Pulmonary artery endothelial cell (primary cell): ENCODE measurements at places on chromosomes 12 and 14. TPM values are rescaled to one million over a fixed set of nuclear protein-coding genes. Genes with fewer than 3 reads are reported as not detected.

DNA sequence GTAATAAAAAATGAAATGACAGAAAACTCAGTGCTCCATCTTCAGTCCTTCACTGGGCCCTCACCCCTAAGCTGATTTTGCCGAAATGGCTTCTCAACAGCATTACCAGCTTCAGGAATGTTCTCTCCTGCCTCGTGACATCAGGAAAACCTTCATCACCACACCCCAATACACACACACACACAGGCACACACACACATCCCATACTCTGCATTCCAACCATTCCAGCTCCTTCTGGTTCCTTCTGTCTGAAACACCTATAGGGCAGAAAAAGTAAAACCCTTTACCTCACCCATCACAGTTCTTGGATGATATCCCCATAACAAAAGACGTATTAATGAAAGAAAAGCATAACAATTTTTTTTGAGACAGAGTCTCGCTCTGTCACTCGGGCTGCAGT lies 75.9 kb downstream of the CCDC60 start:
- DNase-seq = no peak

B4GALNT3 gene
- total RNA-seq = not detected in 2 replicates

GRCh38 chr12:113239288-113239771 lies 18.1 kb downstream of the TPCN1 start:
- DNase-seq = no peak

DNA sequence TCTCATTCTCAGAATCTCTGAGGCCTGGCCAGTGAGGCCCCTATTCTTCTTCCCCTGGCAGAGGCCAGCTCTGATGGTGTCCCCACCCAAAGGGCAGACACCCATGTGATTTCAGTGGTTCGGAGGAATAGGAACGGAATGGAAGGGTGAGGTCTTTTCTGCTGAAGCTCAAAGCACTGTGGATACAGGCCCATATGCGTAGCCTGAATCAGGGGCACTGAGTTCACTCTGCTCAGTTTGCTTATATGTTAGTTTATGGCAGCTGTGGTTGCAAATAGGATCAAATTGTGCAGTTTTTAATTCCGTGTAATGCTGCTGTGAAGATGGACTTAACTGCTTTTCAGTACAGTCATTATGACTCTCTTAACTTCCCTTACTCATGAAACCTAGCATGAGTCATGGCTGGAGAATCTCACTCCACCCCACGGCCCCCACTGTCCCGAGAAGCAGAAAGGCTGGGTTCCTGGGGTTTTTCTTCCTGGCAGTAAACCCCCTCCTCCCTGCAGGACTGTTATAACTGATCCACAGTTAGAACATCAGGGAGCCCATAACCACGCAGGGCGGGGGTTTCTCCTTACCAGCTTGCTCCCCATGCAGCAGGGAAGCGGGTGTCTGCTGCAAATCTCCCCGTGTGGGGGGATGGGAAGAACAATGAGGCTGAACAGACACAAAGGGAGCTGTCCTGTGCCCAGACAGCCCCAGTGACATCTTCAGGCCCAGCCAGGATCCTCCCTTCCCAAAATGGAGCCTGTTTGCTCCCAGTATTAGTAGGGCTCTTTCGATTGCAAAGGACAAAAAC lies 122.7 kb downstream of the SLC38A6 start:
- DNase-seq = peak; percentile 88

DNA sequence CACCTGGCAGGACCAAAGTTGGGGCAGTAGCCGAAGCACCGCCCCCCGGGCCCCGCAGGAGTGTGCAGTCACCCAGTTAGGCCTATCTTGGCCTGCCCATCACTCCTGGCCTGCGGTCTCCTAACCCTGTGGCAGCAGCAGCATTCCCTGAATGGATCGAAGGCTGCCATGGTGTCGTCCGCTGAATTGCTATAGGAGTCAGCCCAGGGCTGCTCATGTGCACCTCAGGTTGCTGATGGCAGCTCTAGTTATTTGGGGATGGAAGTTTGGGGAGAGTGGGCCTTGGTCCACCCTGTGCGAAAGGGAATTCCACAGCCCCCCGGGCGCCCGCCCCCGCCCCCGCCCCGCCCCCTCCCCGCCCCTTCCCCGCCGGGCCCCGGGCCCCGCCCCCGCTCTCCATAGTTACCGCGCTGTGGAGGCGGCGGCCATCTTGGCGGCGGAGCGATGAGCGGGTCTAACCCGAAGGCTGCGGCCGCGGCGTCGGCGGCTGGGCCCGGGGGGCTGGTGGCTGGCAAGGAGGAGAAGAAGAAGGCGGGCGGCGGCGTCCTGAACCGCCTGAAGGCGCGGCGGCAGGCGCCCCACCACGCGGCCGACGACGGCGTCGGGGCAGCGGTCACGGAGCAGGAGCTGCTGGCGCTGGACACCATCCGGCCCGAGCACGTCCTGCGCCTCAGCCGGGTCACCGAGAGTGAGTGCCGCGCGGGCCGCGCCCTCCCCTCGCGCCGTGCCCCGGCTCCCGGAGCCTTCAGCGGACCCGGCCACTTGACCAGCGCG lies at the start of gene UNC119B:
TSS of gene UNC119B (plus strand) at position 428 of the 774 bp plus-strand sequence. CDS start at position 445, 17 bp downstream.
- DNase-seq = no peak

FOXG1 gene
- total RNA-seq = 0.04 and 0.26 TPM in 2 replicates

MYO1H gene
- not detected in 2 replicates for total RNA-seq

DNA sequence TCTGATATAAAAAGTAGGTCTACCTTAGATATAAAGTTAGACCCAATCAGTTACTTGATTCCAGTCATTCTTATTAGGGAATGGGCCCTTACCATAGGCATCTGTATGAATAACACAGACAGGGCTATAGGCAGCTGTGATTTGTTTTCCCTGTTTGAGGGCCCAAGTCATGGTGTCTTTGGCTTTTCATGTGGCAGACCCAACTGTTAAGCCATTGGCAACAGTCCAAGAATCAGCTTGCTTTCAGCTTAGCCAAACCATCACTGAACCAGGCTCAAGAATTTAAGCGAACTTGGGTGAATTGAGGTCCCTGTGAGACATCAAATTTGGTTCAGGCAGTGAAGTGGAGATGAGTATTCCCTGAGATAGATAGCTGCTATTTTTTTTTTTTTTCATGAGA lies 111.2 kb downstream of the LRRIQ1 start:
- no peak for DNase-seq

GRCh38 chr14:101230851-101231550 lies 327.5 kb upstream of the RTL1 start:
- DNase-seq = no peak

IL25 gene
- not detected in 2 replicates for total RNA-seq

KCNC2 gene
- total RNA-seq = not detected in 2 replicates

RBMS2 gene
- total RNA-seq = 21.6 and 25.7 TPM in 2 replicates

DNA sequence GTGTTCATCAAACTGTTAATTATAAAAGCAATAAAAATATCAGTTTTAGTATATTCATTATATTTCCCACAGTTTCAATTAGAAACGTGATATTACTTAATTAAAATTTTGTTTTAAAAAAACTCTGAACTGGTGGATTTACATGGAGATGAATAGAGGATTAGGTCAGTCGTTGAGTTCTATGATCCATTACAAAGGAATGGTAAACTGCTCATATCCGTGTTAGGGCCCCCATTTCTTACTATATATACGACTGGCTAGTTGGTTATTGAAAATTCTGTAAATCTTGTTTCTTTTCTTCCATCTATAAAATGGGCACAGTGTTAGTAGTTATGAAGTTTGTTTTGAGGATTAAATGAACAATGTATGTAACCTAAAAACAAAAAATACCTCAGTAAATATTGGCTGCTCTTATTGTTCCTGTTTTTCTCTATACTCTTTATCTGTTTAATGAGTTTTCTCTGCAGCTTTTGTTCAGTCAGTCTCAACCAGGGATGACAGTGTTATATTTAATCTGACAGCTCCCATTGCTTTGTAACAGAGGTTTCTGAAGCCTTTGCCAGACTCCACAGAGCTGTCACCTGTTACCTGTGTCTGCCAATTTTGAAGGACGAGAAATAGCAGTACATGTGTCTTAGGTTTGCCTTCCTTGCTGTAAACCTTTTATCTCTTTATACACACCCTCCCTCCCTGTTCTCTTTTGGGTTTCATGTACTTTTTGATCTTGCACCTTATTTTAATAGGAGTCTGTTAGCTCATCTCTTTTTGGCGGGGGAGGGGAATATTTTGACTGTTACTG lies 41.5 kb downstream of the FRS2 start:
- no peak for DNase-seq

ACRBP gene
- total RNA-seq = 0.11 and 0.26 TPM in 2 replicates

ELK3 gene
- total RNA-seq = 22.0 and 31.9 TPM in 2 replicates

DNA sequence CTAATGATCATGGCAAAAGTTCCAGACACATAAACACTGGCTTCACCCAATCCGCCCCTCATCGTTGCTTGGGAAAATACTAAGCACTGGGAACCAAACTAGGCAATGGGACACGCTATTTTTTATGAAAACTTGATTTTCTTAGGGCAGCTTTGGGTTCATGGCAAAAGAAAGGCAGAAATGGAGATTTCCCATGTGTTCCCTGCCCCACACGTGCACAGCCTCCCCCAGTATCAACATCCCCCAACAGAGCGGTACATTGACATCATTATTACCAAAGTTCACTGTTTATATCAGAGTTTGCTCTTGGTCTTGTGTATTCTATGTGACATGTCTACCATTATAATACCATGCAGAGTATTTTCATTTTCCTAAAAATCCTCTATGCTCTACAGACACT lies 71.0 kb downstream of the DBX2 start:
- no peak for DNase-seq

CACNA1C gene
- not detected in 2 replicates for total RNA-seq

DNA sequence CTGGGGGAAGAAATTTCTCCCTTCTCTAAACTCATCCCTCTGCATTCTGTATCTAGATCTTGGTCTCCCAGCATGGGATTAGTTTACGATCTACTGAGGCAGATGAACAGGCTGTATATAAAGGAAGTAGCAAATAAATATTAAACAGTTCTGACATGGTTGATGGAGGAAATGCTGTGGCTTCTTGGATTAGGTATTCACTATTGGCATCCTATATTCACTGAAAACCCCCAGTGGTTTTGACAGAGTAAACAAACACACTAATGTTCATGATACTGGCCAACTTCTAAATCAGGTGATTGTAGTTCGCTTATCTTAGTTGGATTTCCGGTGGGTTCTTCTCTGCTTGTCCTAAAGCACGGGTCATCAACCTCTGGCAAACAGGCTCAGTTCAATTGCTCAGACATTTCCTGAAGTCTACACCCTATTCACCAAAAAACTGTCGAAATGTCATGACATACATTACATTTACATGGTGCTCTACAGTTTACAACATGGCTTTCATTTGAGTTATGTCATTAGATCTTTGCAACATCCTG lies 433.9 kb downstream of the EGLN3 start:
- DNase-seq = no peak

- DNase-seq = no peak
These were observed 124.8 kb downstream of the C12orf75 start for GRCh38 chr12:105455261-105455660.

DNA sequence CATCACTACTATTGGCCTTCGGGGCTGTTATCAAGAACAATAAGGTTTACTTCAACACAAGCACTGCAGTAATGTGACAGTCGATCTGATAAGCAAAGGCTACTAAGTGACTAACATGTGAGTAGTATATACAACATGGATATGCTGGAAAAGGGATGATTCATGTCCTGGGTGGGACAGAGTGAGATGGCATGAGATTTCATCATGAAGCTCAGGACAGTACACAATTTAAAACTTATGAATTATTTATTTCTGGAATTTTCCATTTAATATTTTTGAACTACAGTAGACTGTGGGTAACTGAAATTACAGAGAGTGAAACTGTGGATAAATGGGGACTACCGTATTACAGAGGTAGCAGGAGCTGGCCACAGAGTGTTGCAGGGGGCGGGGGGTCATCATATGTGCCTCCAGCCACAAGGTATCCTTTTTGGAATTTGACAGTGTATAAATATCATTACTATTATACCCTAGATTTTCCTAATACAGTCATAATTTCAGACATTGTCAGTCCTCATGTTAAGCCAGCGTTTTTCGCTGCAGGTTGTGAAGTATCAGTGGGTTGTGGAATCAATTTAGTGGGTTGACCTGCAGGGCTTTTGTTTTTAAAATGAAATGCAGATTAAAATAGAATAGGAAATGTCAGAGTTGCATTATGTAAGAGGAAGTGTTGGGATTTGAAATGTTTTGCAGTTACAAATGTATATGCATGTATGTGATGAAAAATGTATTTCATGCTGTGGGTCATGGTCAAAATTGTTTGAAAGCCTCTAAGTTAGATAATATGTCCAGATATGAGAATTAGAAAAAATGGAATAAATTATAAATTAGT lies 148.0 kb upstream of the NUDT4 start:
- DNase-seq = no peak

GRCh38 chr12:25293653-25294052 lies 42.9 kb upstream of the KRAS start:
- no peak for DNase-seq

RAB15 gene
- 14.3 and 17.2 TPM in 2 replicates for total RNA-seq

DNA sequence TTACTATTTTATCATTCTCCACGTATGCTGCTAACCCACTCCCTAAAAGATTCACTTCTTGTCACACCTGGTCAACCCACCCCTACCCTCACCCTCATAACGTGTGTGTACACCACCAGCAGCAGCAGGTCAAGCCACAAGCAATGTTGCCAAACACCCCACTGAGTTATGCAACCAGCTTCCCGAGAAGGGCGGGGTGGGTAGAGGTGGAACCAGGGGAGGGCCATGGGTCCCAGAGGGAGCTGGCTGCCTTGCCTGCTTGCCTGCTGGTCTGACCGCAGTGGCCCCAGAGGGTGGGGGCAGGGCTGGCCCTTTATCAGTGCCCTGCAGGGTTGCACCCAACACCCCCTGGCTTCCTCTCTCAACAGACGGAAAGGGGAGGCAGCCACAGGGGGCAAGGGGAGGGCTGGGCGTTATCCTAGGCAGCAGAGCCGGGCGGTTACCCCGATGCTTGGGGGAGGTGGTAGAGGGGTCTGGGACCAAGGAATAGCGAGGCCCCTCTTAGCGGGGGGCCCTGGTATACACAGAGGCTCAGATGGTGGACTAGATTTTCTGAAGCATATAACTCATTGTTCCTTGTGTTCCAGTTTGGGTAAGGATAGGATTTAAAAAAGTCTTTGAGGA lies 3.5 kb upstream of the NFE2 start:
- DNase-seq = no peak

NPAS3 gene
- 0.07 TPM in 1 of 2 replicates, not detected in the other for total RNA-seq

GRCh38 chr12:69630191-69630590 lies 19.5 kb upstream of the LRRC10 start:
- DNase-seq = no peak

GRCh38 chr14:77579065-77579464 lies 37.4 kb downstream of the SPTLC2 start:
- DNase-seq = no peak

DNA sequence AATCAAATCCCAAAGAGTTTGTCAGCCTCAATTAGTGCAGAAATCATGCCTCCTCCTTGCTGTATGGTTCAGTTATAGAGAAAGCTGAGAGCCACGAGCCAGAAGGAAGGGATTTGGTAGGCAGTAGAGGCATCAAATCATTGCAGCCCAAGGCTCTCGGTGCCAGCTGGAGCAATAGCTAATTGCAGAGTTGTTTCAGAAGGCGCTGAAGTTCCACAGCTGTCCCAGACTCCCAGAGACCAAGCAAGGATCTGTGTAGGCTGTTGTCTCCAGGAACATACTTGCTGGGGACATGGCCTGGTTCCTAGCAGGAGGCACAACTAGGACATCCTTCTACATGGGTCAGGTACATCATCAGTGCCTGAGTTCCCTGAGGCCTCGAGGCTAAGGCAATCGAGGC lies 80.4 kb upstream of the WSCD2 start:
- no peak for DNase-seq

FITM1 gene
- 0.13 TPM in 1 of 2 replicates, not detected in the other for total RNA-seq

SLC6A12 gene
- total RNA-seq = not detected in 2 replicates
